AG10803 (cell line): ENCODE measurements at places on chromosomes 12 and 14.

DNA sequence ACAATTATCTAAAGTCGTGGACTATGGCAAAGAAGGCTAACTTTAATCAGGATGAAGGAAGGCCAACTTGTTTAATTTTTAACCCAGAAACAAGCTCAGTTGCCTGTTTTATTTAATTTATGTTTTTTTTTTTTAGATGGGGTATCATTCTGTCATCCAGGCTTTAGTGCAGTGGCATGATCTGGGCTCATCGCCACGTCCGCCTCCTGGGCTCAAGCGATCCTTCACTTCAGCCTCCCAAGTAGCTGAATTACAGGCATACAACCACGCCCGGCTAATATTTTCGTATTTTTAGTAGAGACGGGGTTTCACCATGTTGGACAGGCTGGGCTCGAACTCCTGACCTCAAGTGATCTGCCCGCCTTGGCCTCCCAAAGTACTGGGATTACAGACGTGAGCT lies 19.7 kb downstream of the NUDT4 start:
- DNase-seq, result no peak

DNA sequence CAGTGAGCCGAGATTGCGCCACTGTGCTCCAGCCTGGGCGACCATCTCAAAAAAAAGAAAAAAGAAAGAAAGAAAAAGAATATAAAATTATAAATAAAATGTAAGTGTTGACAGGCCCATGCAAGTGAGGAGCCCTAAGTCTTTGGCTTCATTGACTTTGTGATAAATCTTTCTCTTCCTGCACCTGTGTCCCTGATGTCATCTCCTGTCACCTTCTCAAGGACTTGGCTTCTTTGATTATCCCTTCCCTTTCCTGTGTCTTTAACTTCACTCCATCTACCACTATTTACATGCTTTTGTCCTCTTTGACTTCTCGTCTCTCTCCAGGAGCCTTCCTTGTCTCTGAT lies 33.6 kb upstream of the WNK1 start:
- no peak for DNase-seq

DNA sequence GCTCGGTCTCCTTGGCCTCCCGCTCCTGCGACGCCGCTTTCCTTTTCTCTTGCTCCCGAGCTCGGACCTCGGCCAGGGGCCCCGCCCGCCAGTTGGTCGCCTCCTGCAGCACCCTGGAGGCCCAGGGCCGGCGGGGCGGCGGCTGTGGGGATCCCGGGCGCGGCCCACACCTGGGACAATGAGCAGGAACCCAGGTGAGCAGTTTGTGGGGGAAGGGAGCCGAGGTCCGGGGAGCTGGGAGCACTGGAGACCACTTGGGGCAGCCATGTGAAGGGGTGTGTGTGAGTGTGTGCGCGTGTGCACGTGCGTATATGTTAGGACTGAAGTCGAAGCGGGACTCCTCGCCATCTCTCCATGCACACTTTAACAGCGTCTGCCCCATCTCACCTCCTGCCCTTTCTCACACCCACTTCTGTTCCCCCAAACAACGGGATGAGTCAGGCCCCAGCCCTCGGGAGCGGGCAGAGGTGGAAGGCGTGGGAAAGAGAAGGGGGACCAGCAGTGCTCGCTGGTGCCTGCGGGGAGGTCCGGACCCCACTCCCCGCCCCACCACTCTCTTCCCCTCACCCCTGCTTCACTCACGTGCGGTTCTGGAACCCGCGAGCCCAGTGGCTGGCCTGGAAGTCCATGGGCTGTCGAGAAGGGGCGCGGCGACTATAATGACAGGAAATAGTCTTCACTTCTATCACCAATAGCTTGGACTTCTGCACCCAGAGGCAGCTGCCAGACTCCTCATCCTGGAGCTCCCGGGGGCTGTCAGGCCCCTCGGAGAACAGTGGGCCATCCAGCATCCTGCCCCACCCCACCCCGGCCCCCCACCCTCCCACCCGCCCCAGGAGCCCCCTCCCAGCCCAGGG lies 450 bp downstream of the DDN start:
- DNase-seq, result no peak

DNA sequence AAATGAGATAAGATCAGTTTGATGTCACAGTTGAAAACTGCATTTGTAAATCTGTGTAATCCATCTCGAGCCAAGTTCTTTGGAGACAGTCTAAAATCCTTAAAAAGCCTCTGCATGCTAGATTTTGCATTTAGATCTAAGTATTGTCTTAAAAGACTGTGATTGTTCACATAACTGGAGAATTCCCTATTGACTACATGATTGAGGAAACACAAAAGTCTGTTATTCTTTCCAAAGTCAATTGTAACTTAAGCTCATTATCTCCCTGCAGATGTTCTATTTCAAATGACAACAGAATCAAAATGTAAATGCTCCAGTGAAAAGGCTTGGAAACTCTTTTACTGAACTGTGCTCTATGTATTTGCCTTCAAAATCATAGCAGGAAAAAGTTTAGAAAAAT lies 77.8 kb downstream of the MYF5 start:
- no peak for DNase-seq

DNA sequence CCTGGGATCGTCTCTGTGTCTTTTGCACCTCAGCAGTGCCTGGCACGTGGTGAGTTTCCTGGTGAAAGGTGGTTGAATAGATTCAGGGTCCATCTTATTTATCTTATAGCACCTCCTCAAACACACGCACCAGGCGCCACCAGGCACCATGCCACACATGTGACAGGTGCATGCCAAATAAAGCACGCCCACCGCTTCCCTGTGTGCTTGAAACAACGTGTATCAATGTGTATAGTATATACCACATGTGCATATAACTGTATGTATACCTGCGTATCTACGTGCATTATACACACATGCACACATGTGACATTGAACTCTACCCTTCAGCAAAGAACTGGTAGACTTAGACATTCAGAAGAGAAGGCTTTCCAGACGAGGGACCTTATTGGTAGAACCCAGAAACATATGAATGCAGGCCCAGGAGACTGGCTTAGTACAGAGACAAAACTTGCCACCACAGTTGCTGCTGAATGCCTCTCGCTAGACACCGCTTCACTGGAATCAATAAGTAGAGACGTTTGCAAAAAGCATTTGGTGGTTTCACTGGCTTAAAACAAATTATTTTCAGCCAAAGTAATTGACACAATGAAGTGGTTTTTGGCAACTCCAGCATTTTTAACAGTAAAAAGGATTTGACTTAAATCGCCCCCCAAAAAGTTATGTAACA lies 10.0 kb downstream of the EML1 start:
- no peak for DNase-seq

- no peak for DNase-seq
These were observed 240.4 kb downstream of the PRKD1 start for GRCh38 chr14:29687071-29687765.

DNA sequence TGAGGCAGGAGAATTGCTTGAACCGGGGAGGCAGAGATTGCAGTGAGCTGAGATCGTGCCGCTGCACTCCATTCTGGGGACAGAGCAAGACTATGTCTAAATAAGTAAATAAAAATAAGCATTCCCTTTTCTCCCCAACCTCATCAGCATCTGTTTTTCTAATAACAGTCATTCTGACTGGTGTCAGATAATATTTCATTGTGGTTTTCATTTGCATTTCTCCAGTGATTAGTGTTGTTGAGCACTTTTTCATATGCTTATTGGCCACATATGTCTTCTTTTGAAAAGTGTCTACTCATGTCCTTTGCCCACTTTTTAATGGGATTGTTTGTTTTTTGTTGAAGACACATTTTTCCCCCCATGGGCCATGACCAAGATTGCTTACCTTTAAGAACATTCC lies 243.2 kb downstream of the ADAMTS20 start:
- no peak for DNase-seq

GRCh38 chr12:123163227-123163626 lies 12.3 kb upstream of the PITPNM2 start:
- no peak for DNase-seq

DNA sequence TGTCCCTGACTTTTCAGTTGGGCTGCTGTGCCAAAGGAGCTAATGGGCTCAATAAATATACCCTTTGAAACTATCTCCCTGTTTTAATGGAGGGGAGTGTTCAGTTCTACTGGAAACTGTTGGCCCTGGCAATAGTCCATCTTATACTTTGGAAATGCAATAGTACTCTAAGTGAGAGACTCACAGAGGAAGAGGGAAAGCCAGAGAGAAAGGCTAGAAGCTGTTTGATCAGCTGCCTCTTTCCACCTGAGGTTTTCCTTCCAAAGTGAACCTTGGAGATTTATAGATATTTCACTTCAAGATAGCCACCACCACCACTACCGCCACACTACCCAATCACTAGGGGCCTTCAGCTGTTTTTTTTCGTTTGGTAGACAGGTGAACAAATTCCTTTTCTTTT lies 93.6 kb upstream of the CCDC91 start:
- DNase-seq, result no peak

DNA sequence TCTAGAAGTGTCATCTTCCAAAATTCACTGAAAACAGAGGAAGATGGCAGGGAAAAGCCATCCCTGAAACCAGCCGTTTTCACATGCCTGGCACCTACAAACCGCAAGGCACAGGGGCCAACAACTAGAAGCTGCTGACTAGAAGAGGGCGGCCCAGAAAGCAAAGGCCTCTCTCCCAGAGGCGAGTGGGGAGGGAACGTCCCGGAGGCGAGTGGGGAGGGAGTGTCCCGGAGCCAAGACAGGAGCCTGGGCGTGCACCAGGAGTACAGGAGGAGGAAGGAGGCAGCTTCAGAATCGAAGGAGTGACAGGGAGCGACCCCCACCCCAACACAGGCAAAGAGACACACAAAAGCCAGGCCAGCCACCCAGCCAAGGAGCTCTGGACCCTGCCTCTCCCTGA lies 21.0 kb downstream of the ANKLE2 start:
- no peak for DNase-seq

DNA sequence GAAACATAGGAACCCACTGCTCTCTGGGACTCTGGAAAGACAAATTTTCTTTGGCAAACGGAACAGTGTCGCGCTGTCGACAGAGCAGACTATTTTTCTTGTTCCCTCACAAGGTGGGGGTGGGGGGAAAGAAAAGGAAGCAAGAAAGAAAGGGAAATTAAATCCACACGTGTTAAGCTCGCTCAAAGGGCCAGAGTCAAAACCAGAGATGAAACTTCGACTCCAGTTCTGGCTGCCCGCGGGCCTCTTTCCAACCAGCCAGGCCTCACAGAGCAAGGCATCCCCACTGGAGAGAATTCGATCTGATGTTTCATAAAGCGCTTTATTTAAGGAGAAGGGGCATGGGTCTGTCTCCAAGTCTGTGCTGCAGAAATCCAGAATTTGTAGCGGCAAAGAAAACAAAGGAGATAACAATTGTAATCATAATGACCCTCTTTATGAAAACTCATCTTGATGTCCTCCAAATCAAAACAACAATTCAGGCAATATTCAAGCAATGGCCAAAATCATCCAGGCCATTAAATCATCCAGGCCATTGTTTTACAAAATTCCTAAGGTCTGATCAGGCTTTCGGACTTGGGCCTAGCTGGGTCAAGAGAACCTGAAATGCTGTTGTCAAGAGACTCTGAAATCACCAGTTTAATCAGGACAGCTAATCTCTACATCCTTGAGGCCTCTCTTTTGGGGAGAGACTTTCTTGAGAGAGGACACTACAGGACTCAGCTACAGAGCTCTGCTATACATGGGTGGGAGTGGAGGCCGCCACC lies 5.3 kb upstream of the TBX5 start:
- DNase-seq, result peak; percentile 46

- DNase-seq, result no peak
These were observed 123.8 kb downstream of the GCH1 start for GRCh38 chr14:54778618-54779345.

DNA sequence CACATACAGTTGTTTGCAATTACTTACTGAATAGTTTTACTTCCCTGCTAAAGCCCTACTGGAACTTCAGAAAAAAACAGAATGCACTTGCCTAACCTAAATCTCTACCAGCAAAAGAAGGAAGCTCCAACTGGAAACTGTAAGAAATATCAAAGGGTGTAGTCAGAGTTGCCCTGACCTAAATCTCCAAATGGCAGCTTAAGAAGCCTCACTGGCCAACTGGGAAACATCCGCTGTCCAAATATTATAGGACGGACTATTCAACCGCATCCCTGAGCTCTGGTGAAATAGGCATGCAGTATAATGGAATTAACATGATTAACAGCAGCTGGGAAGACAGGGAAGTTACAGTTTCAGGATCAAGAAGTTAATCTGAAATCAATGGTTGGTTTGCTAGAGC lies 24.3 kb downstream of the ANAPC7 start:
- DNase-seq, result peak; percentile 50

DNA sequence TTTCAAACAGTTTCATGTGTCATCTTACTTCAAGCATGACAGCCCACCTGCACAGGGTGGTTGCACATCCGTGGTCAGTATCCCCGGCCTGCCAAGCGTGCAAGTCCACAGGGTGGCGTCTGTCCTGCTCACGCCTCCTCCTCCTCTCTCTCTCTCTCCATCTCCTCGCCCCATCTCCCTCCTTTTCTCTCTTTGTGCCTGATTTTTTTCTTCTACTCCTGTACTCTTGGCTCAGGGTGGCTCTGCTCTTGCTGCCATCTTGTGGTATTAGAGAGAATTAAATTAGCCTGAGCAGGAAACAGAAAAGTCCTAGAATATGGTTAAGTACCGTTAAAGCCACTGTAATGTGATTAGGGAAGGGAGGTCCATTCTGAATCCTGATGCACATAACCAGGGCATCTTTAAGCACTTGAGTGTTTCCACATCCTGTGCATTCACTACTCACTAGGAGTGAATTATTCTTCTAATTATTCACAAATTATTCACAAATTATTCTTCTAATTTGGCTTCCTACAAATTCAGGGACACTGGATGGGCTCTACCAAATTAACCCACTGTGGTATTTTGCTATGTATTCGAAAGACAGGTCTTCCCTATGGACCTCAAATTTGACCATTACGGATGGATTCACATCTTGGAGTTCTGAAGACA lies 25.5 kb upstream of the DTX1 start:
- peak; percentile 59 for DNase-seq

DNA sequence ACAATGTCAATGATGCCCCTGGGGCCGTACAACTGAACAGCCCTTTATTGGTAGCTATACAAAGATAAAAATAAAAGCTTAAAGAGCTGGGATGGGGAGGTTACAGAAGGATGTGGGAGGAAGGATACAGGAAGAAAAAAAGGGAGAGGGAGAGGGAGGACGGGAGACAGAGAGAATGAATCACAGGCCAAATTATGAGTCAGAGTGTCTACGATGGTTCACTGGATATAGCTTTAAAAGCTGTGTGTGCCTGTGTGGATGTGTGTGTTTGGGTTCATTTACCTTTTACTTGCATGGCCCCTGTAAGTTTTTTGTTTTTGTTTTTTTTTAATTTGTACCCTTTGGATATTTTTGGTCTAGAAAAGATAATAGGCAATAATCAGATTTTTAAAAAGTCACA lies 111.9 kb downstream of the CCDC60 start:
- DNase-seq, result no peak

GRCh38 chr12:73589220-73589619 lies 948.4 kb upstream of the ATXN7L3B start:
- no peak for DNase-seq

DNA sequence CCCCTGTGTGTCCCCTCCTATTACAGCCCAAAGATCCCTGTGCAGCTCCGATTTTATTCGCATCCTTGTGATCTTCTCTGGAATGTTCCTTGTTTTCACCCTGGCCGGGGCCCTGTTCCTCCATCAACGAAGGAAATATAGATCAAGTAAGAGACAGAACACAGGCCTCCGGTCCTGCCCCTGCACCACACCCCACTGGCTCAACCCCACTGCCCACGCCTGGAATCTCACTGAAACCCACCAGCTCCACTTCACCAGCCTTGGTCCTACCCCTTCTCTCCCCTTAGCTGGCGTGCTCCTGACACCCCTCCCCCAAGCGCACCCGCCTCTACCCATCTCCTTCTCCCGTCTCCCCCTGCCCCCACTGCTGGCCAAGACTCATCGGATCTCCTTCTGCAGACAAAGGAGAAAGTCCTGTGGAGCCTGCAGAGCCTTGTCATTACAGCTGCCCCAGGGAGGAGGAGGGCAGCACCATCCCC lies 934 bp upstream of the TAPBPL start:
- no peak for DNase-seq

- DNase-seq, result no peak
These were observed 2.2 kb downstream of the ADIPOR2 start for GRCh38 chr12:1692895-1693610.
